HT-29 (cell line): ENCODE measurements at places on chromosomes 12 and 14. TPM values are rescaled to one million over a fixed set of nuclear protein-coding genes. Genes with fewer than 3 reads are reported as not detected.

ETV6 gene
- total RNA-seq, result 16.5 and 16.8 TPM in 2 replicates

PLXNC1 gene
- total RNA-seq, result 0.05 TPM in 1 of 2 replicates, not detected in the other

GRCh38 chr12:7169951-7170350, 19.5 kb upstream of the PEX5 start:
- no peak for DNase-seq

- no peak for DNase-seq
Observed at GRCh38 chr12:66242311-66242710, 53.3 kb downstream of the IRAK3 start.

GRCh38 chr12:7940906-7941305, 4.9 kb upstream of the SLC2A3 start:
- no peak for DNase-seq
